ENCODE measurements at places on chromosomes 4 and X.

DNA sequence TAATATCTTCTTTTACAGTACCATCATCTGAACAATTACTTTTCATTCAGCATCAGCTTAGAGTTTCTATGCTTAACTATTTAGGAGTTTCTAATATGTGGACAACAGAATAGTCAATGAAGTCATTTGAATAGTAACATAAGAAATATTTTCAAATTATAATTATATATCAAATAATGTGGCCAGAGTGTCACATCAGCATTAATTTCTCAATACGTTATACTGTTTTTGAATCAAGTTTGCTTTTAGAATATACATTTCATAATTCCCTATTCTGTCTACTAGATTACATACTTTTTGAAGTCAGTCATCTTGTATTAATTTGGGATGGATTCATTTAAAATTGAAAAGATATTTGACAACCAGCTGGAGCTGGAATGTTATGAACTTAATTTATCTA is 677.4 kb upstream of the PABPC4L start:
- DNase-seq, result no peak

DNA sequence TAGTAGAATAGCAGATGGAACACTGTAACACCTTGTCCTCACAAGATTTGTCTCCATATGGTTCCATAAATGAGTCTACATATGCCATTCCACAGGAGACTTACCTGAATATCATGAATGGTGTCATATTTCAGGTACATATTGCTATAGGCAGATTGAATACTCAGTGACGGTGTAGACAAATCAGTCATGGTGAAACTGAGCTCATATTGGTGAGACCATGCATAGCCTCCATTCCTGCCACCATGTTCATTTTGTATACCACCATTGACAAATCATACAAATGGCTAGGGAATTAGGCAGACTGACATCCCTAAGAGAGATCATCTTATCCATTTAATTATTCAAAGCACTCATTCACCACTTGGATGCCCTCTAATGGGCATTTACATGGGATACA is 38.0 kb upstream of the SPP1 start:
- DNase-seq, result no peak

DNA sequence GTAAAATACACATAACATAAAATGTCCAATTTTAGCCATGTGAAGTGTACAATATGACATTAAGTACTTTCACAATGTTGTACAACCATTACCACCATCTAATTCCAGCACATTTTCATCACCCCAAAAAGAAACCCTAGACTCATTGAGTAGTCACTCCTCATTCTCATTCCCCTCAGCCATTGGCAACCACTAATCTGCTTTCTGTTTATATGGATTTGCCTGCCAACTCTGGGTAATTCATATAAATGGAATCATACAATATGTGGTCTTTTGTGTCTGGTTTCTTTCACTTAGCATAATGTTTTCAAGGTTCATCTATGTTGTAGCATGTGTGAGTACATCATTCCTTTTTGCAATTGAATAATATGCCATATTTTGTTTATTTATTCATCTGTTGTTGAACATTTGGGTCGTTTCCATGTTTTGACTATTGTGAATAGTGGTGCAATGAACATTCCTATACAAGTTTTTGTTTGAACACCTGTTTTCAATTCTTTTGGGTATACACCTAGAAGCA is 43.0 kb downstream of the EIF2S3 start:
- DNase-seq, result no peak

GRCh38 chr4:46445710-46446314 is 55.9 kb upstream of the GABRA2 start:
- no peak for DNase-seq

DNA sequence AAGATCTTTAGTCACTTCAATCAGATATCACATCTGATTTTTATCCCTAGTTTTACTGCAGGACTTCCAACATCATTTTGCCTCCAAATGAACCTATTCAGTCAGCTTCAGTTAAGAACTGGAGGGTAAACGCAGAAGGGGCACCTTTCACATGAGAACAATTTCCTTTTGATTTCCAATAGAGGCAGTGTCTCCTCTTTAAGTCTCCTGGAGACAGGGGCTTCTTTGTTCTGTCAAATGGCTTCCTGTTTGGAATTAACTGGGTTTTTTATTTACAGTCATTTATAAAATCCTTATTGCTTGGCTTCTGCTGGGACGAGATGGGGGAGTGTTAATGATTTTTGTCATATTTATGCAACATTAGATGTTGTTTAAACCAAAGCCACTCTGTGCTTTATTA is 164.0 kb downstream of the STK32B start:
- no peak for DNase-seq

DNA sequence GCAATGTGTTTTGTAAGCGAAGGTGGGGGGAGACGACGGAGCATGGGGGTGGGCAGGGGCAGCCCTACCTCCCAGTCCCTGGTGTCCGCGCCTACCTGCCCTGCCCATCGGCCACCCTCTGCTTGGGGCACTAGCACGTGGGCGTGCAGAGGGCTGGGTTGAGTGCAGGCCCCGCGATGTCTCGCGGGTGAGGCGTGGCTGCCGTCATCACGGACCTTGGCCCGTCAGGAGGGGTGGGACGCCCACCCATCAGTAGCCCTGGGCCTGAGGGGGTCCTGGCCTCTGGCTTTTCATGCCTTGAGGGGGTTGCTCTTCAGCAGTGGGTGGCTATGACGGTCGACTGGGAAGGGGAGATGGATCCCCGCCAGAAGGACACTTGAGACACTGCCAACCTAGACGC is 36.1 kb upstream of the GEMIN8 start:
- no peak for DNase-seq

DNA sequence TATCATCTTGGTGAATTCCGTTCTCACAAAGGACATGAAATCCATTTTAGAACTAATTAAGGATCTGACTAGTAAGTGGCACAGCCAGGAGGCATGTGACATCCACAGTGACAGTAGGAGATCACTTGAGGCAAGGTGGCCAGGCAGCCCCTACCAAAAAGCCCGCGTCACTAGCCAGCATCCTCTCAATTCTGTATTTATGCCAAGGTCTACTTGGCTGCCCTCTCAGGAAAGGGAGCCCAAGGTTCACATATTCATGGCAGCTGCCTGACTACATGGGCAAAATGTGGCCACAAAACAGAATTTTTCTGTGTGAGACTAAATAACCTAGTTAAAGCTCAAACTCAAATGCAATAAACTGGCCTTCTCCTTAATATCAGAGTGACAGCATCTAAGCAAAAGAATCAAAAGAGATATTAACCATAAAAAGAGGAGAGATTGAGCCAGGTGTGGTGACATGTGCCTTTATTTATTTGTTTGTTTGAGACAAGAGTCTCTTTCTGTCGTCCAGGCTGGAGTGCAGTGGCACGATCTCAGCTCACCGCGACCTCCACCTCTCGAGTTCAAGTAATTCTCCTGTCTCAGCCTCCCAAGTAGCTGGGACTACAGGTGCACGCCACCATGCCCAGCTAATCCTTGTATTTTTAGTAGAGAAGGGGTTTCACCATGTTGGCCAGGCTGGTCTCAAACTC is 51.5 kb downstream of the SLC9A7 start:
- DNase-seq, result no peak

DNA sequence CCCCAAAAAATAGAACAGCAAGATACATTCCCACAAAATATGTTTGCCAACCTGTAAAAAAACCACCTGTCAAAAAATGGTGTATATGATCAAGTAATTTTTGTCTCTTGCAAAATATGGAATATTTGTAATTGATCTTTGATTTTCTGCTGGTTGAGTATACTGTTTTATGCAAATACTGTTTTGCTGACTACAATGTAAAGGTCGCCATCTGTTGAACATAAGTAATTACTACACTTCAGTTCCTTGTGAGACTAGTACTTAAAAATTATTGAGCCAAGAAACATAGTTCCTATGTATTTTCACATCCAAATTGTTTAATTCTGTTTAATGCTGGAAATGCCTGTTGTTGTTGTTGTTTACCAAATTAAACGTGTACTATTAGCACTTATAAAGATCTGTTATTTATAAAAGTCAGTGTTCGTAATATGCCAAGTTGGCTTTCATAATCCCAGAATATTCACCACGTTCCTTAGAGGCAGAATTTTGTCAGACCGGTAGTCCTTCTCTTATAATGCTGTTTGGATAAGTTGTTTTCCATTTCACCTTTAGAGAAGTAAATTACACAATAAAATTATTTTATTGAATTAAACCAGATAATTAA is 144.2 kb downstream of the PDLIM5 start:
- DNase-seq, result peak; percentile 47

- DNase-seq, result no peak
Observed at GRCh38 chr4:22488106-22488505, 27.8 kb downstream of the ADGRA3 start.

DNA sequence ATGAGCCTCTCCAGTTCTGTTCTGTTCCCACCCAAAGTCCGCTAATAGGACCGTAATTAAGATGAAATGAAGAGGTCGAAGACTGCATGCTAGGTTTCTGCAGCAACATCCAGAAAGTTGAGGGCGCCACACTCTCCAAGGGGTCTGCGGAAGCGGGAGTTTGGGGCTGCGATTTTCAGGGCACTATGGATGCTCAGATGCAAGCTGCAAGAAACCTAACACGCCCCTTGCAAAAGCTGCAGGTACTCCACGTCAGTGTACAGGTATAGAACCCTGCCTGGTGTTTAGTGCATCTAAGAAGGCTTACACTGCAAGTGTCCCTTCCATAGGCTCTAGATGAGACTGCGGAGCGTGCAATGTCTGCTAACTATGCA is 61.4 kb downstream of the RHOXF2B start:
- DNase-seq, result no peak

GRCh38 chr4:90317785-90318184 is 190.6 kb downstream of the CCSER1 start:
- DNase-seq, result no peak

DNA sequence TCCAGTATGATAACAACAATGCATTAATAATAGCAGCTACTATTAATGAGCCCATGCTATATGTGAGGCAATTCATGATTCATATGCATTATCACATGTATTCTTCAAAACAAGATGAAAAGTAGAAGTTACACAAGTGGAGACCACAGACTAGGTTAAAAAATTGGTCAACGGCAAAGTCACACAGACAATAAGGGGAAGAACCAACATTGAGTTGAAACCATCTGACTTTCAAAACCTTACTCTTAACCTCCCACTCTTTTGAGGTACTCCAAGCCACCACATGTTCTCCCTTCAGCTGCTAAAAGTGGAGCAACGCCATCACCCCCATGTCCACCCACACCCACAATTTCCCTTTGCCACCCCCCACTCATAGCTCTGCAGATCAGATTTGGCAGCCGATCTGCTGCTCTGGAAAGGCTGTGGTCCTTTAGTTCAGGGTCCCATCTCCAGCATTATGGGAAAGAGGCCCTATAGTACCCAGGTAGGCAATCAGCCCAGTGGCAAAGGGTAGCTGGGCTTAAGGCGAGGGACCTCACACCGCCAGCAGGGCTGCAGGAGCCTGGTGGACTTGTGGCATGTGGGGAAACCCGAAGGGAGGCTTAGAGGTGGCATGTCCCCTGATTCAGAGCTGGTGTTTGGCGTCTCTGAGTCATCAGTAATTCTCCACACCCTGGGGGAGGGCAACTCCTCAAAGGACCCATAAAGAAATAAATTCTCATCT is 33.5 kb upstream of the CYBB start:
- DNase-seq, result peak; percentile 10

GRCh38 chrX:78618987-78619386 is 40.1 kb downstream of the RTL3 start:
- DNase-seq, result no peak

DNA sequence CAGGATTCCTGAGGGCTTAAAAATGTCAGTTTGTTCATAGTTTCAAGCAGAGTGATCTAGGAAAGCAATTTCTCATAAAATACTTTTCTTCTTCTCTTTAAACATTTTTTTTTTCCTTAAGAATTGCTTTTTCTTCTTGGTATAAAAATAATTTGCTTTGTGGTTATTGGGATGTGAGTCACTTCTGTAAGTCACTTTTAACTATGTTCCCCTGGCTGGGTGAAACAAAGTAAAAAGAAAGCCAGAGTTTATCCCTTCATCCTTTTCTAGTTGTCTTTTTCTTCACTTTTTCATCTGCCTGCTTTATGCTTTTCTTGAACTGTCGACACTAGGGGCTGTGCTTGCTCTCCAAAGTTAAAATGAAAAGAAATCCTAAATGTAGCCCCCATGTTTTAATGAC is 33.5 kb downstream of the ARSJ start:
- DNase-seq, result no peak

GRCh38 chrX:33126469-33126868 is 84.9 kb downstream of the DMD start:
- no peak for DNase-seq

DNA sequence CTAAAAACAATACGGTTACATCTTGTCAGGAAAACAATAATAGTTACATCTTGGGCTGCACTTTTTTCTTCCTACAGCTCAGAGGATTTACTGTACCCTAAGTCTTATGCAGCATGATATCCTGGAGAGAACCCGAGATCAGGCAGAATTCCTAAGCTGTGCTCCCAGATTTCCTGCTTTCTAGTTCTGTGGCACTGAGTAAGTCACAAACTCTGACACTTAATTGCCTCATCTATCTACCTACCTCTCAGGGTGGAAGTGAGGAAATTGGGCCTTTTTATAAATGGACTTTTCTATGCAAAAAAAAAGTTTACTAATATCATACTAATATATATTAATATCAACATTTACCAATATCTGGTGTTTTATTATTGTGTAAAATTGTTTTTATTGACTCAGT is 438.5 kb downstream of the INPP4B start:
- no peak for DNase-seq

- no peak for DNase-seq
Observed at GRCh38 chr4:111689214-111689613, 456.0 kb upstream of the FAM241A start.

All from CD4-positive, alpha-beta T cell treated with Interleukin-4 for 4 hours (primary cell).